ENCODE measurements at places on chromosomes 12 and 14.

GRCh38 chr14:21024585-21025370, at the start of gene NDRG2:
Gene NDRG2 (minus strand): TSS chr14:21025061. CDS start chr14:21023315, 1,746 bp downstream.
- DNase-seq: no peak

GRCh38 chr14:36682338-36682737, 20.7 kb downstream of the PAX9 start:
- no peak for DNase-seq

DNA sequence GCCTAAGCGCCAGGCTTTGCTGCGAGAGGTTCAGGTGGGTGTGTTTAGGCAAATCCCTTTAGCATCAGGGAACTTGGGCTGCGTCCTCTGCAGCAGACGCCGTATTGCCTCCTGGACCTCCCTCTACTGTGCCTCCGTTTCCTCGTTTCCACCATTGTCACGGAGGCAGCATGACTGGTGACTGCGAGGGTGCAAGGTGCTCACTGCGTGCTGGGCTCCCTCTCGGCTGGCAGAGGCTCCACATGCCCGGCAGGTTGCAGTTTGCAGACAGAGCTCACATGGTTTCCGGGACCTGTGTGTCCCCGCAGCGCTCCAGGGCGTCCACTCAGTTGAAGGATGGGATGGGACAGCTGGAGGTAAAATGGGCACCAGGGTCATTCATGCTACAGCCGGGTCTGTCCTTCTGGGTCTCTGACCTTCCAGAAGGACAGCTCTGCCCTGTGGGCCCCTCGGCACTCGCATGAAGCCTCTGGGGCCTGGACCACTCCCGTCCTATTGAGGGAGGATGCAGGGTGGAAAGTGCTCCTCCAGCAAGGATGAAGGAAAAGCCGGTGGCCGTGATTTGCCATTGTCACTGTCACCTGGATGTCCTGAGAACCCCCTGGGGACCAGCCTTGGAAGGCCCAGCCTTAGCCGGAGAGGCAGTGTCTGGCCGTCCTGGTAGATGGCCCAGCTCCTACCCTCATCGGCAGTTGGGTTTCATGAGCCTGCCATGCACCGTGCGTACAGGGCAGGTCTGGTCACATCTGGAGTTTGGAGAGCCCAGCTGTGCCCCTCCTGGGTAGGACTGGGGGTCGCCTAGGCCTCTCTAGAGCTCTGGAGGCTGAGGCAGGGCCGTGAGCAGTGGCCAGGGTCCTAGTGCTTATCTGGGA, 146.5 kb downstream of the KIF26A start:
- no peak for DNase-seq

GRCh38 chr12:99619389-99620158, 28.0 kb upstream of the GARIN6 start:
- peak; percentile 24 for DNase-seq

GRCh38 chr12:124645530-124646244, 78.3 kb upstream of the NCOR2 start:
- DNase-seq: no peak

All from GM04504 (cell line).